ENCODE measurements at places on chromosomes 2 and 18. TPM values are rescaled to one million over a fixed set of nuclear protein-coding genes. Genes with fewer than 3 reads are reported as not detected.

Gene TUBA3E
- 0.11 TPM for polyA plus RNA-seq

Gene CNDP1
- 0.03 TPM for polyA plus RNA-seq

Gene PID1
- 4.1 TPM for polyA plus RNA-seq

Gene HAAO
- polyA plus RNA-seq, result 7.5 TPM

Gene RPS27A
- 3,792 TPM for polyA plus RNA-seq

Gene MYO7B
- polyA plus RNA-seq, result 103 TPM

Gene DNER
- 0.24 TPM for polyA plus RNA-seq

Gene DAPL1
- polyA plus RNA-seq, result 0.21 TPM

Gene BOLL
- polyA plus RNA-seq, result not detected

Gene LBX2
- 0.93 TPM for polyA plus RNA-seq

Gene UGT1A7
- polyA plus RNA-seq, result not detected

Gene GKN2
- polyA plus RNA-seq, result not detected

Gene WDR43
- 10.8 TPM for polyA plus RNA-seq

Gene SERPINB13
- polyA plus RNA-seq, result not detected

Gene SRD5A2
- polyA plus RNA-seq, result not detected

Gene KCNJ13
- not detected for polyA plus RNA-seq

Gene MOCOS
- 0.37 TPM for polyA plus RNA-seq

Gene TRPM8
- 0.02 TPM for polyA plus RNA-seq

Gene SCYGR4
- polyA plus RNA-seq, result not detected

Gene CREB1
- polyA plus RNA-seq, result 8.4 TPM
